ENCODE measurements at places on chromosomes 6 and 20.

DNA sequence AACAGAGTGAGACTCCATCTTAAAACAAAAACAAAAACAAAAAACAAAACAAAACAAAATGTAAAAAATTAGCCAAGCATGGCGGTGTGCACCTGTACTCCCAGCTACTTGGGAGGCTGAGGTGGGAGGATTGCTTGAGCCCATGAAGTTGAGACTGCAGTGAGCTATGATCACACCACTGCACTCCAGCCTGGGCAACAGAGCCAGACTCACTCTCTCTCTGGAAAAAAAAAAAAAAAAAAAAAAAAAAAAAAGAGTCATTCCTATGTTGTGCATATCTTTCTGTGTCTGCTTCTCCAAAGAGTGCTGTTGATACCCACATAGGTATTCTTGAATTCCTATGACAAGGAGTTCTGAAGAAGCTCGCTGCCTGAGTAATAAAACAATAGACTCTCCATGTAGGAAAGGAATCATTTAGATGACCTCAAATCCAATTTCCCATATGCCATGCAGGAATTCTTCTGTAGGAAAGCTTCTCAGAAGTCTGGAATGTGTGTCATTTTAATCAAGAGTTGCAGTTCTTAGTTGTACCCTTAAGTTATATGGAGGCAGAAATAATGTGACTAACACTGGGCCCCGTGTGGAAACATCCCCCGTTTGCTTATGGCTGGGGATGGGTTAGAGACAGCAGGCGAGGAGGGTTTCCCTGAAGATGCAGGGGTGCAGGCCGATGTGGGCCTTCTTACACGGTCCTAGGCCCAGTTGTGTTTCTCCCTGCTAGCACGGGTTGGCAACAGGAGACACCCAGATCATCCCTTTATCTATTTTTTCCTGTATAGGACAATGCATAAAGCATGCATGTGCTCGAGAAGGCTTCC lies 79.4 kb downstream of the ZDHHC14 start:
- DNase-seq = no peak

GRCh38 chr20:59993736-59994430 lies 35.7 kb downstream of the CDH26 start:
- no peak for DNase-seq

DNA sequence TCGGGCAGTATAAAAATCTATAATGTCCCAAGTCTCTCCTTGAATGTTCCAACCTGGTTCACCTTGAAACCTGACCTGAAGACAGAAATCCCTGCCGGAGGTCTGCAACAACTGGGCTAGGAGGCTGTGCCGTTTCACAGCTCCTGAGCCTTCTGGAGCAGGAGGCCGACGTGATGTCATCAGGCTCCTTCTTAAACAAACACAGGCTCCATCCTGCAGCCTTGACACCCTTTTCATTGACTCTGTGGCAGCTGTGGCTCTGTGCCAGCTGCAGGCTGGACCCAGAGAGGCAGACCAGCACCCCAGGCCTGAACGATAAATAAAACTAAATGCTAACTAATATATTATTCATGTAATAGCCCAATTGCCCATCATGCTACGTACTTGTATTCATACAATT lies 483.9 kb downstream of the CD83 start:
- DNase-seq = no peak

GRCh38 chr20:40711079-40711478 lies 22.0 kb upstream of the MAFB start:
- no peak for DNase-seq

DNA sequence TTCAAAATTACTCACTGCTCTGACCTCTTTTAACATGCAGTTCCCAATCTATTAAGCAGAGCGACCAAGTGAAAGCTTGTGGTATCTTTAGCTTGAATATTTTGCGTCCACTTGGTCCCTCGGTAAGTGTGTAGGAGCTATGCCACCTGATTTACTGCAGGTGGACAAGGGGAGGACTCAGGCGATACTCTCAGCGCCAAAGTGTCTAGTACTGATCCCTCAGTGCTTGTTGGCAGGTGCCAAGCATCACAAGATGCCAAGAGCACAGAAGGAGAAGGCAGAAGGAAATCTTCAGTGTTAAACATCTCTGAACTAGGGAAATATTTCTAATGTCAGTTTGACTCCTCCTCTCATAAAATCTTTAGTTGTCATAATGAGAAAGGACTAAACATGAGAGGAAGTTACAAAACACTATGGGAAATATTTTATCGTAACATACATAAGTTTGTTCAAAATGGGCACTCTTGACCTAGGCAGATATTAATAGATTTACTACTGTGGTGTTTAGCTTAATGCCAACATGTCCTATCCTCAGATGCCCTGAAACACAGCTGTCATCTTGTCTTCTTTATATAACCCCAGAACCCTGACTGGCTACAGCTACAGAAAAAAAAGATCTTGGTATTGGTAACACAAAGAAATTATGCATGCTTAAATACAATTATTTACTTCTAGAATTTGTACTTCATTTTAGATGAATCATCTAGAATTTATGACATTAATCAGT lies 19.5 kb downstream of the NHLRC1 start:
- no peak for DNase-seq

GRCh38 chr6:49923826-49924225 lies 40.1 kb downstream of the DEFB114 start:
- no peak for DNase-seq

GRCh38 chr6:29847871-29848630 lies 20.4 kb downstream of the HLA-G start:
- DNase-seq = peak; percentile 51

DNA sequence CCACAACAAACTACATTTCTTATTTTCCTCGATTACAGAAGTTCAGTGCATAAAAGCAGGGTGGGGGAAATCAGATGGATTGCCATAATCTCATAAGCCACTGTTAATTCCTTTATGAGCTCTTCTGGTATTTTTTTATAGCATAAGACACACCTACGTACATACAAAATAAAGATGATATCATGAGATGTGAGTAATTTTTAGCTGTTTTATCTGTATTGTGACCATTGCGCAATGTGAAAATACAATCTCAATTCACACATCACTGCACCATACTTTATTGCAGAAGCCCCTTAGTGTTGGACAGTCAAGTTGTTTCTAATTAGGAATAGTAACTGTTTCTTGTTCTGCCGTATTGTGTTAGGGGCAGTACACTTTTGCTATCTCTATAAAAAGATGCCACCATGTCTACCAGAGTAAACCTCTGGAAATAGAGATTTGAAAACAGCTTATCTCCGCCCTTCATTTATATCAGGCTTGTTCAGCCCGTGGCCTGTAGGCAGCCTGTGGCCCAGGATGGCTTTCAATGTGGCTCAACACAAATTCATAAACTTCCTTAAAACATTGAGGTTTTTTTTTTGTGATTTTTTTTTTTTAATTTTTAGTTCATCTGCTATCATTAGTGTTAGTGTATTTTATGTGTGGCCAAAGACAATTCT lies 90.4 kb downstream of the FARS2 start:
- DNase-seq = no peak

- no peak for DNase-seq
Measured at GRCh38 chr20:10978713-10979112, 304.9 kb upstream of the JAG1 start.

GRCh38 chr20:57794600-57795341 lies 85.0 kb upstream of the PMEPA1 start:
- DNase-seq = no peak

DNA sequence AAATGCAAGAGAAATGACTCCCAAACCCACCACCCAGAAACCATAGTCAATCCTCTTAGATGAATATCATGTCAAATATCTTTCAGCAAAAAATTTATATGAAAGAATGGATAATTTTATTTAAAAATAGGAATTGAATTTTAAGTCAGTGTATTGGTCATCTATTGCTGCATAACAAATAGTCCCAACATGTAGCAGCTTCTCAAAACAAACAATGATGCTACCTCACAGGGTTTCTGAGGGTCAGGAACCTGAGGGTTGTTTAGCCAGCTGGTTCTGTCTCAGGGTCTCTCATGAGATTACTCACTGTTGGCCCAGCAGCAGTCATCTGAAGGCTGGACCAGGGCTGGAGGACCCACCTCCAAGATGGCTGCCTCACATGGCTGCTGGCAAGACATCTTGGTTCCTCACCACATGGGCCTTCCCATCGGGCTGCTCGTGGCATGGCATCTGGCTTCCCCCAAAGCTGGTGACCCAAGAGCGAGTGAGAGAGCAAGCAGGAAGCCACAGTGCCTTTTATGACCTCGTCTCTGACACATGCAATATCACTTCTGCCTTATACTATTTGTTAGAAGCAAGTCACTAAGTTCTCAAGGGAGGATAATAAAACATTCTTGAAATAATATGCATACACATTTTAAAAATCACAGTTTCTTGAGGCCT lies 36.3 kb downstream of the BANF2 start:
- DNase-seq = no peak

DNA sequence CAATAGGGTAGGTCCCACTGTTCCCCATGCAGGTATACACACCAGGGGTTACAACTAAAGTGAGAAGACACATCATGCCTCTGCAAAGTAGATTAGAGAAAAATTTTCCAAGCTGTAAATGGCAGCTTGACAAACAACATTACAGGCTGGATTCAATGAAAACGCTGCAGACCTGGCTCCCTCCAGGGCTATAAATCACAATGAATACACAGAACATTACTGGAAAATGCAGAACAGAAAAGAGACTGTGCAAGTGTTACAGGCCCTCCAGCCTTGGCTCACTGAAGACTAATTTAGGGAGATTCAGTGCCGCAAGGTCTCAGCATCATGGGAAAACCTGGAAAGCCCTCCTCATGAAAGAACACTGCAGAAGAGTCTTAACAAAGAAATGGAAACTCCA lies 207.8 kb downstream of the KHDC1L start:
- DNase-seq = no peak

GRCh38 chr6:88013554-88013953 lies 34.1 kb upstream of the SPACA1 start:
- no peak for DNase-seq

GRCh38 chr6:89350281-89350966 lies 2.1 kb downstream of the UBE2J1 start:
- DNase-seq = no peak

Measured in caudate nucleus (tissue), 63 donors.